ENCODE measurements at places on chromosomes 3 and 15.
A peak's percentile ranks its signal among the peaks of the same experiment; 100 is the strongest.

DNA sequence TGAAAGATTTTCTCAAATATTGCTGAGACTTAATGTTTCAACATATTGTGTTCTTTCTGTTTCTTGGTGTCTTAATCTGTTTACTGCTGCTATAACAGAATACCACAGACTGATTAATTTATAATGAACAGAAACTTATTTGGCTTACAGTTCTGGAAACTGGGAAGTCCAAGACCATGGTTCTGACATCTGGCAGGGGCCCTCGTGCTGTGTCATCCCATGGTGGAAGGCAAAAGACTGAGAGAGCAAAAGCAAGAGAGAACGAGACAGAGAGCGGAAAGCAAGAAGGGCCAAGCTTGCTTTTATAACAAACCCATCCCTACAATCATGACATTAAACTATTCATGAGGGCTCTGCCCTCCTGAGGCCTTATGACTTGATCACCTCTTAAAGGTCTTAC, 88.7 kb downstream of the ARNT2 start:
- DNase-seq = no peak

DNA sequence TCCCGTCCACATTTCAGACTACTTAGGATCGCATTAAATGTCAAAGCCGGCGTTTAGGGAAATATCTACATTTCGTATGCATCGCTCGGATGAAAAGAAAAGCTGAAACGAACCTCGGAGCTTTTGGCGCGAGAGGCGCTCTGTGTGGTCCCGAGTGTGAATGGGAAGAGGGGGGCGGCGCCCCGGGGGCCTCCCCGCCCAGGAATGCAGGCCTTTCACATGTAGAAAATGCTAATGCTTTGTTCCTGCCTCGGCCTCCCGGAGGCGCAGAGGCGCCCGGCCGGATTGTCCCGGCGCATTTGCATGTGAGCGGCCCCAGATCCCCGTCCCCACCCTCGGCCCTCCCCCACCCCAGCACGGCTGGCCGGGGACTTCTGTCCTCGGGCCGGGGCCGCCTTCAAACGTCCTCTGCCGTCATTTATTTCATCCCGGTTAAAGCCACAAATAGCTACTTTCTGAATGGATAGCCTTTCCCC, 37.0 kb upstream of the TRIM71 start:
- DNase-seq = peak; percentile 30

DNA sequence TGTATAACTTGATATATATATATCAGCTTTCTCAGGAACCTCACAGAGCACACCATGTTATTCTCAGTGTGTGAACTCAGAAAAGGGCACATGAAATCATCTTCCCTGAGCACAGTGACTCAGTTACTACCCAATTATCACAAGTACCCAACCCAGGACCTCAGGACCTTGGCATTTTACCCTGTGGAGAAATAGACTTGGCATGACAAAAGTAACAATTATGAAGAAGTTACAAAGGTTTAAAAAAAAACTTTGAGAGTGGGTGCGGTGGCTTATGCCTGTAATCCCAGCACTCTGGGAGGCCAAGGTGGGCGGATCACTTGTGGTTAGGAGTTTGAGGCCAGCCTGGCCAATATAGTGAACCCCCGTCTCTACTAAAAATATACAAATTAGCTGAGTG, 52.4 kb downstream of the ONECUT1 start:
- no peak for DNase-seq

- DNase-seq = no peak
These were observed 69.9 kb downstream of the RYK start for GRCh38 chr3:134180761-134181160.

GRCh38 chr3:70137366-70137765, 137.8 kb downstream of the SAMMSON start:
- no peak for DNase-seq

GRCh38 chr3:178536211-178537079, at the start of gene KCNMB2:
KCNMB2 (plus strand) TSS chr3:178536436.
- DNase-seq = no peak

DNA sequence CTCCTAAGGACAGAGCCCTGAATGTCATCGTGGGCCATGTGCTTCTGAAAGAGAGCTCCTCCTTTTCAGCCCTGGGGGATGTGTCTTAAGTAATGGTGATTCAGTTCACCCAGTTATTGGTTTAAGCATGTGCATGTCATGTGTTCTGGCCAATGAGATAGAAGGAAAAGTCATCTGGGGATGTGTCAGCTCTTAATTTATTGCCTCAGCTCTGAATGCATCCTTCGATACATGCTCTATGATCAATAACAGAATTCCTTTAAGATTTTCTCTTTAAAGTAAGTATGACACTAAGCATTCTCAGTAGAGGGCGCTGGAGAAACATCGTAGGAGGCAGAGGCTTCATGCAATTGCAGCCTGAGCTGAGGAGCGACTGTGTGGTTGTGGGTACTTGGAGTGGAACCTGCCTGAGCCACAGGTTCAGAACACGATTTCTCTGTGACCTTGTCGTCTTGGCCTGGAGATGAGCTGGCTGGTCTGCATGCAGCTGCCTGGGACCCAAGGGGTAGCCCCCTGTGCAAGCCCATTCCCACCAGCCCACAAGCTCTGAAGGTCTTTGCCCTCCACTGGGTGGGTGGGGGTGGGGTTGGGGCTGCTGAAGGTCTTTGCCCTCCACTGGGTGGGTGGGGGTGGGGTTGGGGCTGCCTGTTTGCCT, 69.5 kb downstream of the C3orf38 start:
- peak; percentile 45 for DNase-seq

- no peak for DNase-seq
These were observed 748.5 kb downstream of the NTRK3 start for GRCh38 chr15:87508086-87508485.

GRCh38 chr3:33895658-33896057, 97.2 kb downstream of the PDCD6IP start:
- no peak for DNase-seq

GRCh38 chr3:37074178-37074577, 80.9 kb downstream of the MLH1 start:
- no peak for DNase-seq

- no peak for DNase-seq
These were observed 191.7 kb upstream of the TPM1 start for GRCh38 chr15:62850791-62851291.

DNA sequence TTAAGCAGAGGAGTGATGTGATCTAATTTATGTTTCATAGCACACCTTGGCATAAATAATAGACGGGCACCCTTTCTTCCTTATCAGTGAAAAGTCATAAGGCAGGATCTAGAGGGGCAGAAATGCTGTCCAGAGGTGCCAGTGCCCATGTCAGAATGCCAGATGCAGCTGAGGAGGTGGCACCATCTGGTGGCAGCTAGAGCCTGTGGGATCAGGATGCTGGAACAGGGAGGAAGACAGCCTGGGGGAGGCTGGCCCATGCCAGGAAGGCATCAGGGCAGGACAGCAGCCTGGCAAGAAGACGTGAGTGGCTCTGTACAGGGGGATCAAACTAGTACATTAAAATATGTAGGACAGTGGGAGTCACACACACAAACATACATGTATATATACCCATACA, 16.5 kb downstream of the MYH15 start:
- peak; percentile 26 for DNase-seq

DNA sequence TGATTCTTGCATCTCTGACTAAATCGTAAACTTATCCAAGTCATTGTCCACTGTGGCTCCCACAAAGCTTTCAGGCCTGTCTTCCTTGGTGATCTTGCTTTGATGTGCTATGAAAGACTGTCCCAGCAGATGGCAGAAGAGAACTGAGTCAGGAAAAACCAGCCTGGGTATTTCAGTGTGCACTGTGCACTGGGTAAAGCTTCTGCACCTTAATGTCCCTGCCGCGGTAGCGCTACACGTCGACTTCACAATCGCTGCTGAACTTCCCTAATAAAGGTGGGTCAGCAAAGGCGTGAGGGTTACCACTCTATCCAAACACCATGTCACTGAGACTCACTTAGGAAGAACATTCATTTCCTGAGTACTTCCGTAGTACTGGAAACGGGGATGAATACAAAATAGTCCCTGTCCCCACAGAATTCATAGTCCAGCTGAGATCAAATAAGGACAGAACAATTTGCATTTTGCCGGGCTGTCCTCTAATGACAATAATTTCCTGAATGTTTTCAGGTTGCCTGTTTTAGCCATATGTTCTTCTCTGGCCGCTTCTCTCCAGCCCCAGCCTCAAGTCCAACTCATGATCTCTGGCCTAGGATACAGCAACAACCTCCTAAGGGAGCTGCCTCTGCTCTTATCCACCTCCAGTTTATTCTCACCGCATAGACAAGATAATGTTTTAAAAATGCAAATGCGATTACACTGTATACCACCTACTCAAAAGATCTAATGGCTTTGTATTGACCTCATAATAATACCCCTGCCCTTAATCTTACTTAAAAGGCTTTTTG, 83.6 kb upstream of the AKAP13 start:
- peak; percentile 78 for DNase-seq

DNA sequence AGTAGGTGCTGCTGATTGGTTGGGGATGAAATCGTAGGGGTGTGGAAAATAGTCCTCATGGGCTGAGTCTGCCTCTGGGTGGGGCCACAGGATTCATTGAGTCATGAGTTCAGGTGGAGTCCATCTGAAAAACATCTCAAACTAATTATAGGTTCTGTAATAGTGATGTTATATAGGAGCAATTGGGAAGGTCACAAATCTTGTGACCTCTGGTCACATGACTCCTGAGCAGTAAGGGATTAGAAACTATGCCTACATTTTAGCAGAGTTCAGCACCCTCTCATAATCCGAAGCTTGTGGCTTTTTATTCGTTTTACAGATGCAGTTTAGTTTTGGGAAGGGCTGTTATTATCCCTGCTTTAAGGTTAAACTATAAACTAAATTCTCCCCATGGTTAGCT, 22.9 kb upstream of the NEDD4 start:
- no peak for DNase-seq

GRCh38 chr3:8482960-8483665, 18.5 kb upstream of the LMCD1 start:
- no peak for DNase-seq

- no peak for DNase-seq
These were observed 240.5 kb upstream of the TMCO5A start for GRCh38 chr15:37693926-37694325.

DNA sequence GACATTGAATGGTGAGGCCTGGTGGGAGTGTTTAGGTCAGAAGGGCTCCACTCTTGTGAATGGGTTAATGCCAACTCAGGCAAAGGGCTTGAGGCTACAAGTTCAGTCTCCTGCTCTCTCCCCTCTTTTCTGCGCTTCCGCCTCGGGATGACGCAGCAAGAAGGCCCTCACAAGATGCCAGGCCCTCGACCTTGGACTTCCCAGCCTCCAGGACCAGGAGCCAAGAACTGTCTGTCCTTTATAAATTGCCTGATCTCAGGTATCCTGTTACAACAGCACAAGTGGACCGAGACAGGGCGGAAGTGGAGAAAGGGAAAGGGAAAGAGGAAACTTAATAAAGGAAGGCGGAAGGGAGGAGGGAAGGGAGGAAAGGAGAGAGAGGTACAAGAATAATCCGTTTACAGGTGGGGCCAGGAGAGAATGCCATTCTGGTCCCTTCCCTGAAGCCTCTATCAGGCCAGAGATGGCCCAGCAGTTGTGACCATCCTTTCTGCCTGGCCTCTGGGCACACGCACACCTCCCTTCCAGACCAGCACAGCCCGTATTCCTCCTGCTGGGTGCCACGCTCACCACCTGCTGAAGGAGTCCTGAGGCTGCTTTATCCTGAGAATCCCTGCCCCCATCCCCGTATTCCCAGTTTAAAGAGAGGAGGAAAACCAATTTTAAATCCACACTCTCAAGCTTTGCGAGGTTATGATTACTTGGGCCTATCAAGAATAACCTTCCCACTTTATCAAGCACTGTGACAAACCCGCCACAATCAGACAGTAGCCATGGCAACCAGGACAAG, 64.2 kb downstream of the OXNAD1 start:
- DNase-seq = no peak

- DNase-seq = no peak
These were observed 156.3 kb downstream of the WNT5A start for GRCh38 chr3:55330756-55331155.

- DNase-seq = no peak
These were observed 22.2 kb downstream of the EPHB3 start for GRCh38 chr3:184583578-184584451.

GRCh38 chr3:5456199-5456598, 268.7 kb downstream of the EDEM1 start:
- no peak for DNase-seq

DNA sequence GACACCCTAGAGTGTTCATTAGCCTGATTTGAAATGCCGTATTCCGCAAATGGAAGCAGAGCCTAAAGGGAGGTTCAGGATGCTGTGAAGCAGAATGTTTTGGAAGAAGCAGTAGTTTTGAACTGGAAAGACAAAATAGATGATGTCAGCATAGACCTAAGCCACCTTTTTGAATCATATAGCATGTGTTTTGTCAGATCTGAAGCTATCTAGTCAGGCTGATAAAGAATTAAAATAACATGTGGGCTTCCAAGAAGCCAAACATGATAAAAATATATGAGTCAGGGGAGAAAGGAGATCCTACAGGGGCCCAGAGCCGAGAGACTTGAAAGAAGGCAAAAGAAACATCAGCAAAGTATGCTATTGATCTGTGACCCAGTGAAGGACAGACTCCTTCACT, 47.2 kb upstream of the RASA2 start:
- no peak for DNase-seq

- no peak for DNase-seq
These were observed 9.8 kb downstream of the ANKRD28 start for GRCh38 chr3:15787941-15788340.

- DNase-seq = no peak
These were observed 12.6 kb downstream of the CEP152 start for GRCh38 chr15:48798319-48798718.

DNA sequence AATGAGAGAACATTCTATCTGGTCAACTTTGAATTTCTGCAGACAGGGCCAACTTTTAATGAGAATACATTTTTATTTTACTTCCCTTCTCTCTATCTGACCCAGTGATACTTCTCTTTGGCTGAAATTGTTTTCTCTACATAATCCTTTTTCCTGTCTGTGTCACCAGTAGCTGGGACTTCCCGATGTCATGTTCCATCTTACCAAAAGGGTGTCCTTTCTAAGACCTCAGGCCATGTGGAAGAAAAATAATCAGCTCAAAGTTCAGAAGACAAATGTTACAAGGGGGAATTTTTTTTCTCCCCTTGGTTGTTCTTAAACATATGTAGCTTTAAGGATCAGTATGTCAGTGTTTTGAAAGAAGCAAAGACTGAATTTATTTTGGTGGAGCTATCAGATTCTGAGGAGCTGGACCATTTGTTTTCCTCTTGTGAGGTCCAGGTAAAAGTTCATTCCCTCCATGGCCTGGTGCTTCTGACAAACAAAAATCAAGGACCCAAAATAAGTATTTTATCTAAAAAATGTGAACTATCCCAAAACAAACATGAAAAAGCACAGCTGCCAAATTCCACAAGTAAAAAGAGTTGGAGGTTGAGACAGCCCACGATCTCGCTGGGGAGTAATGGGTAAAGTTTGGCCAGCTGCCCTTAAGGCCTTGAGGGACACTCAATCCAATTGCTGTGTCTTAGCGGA, 859.4 kb upstream of the NR2F2 start:
- no peak for DNase-seq

- no peak for DNase-seq
These were observed 22.5 kb downstream of the FAM240A start for GRCh38 chr3:46634856-46635255.
